Brain pericyte (primary cell): ENCODE measurements at places on chromosomes 5 and 9.
A peak's percentile ranks its signal among the peaks of the same experiment; 100 is the strongest.

DNA sequence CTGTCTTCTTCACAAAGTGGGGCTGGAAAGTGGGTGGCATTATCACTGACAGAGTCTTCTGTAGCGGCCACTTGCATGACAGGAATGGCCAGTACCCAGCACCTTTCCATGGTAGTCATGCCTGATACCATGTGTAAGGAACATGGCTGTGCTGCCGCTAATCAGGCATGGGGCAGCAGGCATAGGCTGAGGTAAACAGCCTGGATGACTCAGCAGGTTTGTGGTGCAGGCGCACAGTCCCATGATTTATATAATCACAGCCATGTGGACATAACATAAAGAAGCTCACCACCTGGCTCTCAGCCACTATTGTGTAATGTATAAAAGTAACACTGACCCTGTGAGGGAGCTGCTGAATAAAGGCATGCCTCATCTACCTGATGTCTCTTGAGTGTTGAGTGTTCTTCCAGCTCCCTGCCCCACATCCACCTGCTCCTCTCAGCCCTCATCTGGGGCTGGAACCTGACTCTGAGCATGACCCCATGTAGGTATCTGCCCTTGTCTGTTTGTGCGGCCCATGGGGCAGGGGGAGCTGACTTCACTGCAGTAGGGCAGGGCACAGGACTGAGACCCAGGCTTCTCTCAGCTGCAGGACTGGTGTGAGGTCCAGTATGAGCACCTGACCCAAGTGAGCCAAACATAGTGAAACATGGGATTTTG, 13.2 kb upstream of the ICE1 start:
- DNase-seq: no peak

GRCh38 chr9:126692041-126692758, 78.5 kb downstream of the LMX1B start:
- DNase-seq: no peak

GRCh38 chr5:130112246-130112645, 208.0 kb downstream of the CHSY3 start:
- no peak for DNase-seq

DNA sequence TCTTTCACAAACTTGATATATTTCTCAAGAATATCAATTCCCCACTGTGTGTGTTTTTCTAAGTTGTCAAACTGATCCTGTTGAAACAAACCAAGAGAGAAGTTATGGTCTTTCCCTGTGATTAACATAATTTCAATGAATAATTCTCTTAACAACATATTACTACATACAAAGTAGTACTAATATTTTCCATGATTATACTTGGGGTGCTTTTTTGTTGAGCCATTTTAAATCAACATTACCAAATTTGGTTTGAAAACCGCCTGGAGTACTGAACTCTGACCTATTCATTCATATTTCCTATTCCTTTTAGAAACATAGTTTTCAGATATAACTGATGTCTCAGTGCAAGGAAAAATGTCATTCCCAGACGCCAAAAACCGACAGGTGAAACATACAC, 48.1 kb downstream of the FNBP1 start:
- no peak for DNase-seq

GRCh38 chr9:36110434-36110833, 26.1 kb upstream of the GLIPR2 start:
- no peak for DNase-seq

- no peak for DNase-seq
Measured at GRCh38 chr5:145787996-145788395, 47.1 kb downstream of the PRELID2 start.

DNA sequence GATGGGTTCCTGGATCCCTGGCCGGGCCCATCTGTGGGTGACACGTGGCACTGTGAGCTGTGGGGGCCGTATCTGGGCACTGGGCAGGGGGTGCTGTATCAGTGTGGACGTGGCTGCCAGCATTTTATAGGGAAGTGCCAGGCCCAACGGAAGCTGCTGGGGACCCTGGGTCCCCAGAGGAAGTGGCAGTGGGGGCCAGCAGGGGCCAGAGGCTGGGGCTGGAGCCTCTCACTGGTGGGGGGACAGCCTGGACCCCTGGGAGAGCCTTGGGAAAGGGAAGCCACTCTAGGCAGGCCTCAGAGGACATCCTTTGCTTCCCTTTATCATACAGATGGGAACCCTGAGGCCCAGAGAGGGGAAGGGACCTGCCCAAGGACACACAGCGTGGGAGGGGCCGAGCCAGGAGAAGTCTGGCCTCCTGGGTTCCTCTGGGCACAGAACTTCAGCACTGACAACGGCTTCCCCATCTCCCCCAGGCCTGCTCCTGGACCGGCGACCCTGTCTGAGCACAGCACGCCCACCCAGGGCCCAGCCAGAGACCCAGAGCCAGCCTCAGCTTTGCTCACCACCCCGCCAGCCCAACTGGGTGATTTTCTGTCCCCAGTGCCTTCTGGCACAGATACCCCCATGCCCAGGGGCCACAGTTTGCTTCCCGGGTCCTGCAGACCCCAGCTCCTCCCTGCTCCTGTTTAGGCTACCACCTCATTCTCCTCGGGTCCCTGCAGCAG, 15.5 kb upstream of the LAMC3 start:
- DNase-seq: no peak

- DNase-seq: no peak
Measured at GRCh38 chr9:136975644-136976043, 1.7 kb upstream of the PTGDS start.

GRCh38 chr5:148368299-148368698, 15.5 kb upstream of the FBXO38 start:
- no peak for DNase-seq

GRCh38 chr5:103918668-103919367, 356.2 kb upstream of the NUDT12 start:
- DNase-seq: no peak

DNA sequence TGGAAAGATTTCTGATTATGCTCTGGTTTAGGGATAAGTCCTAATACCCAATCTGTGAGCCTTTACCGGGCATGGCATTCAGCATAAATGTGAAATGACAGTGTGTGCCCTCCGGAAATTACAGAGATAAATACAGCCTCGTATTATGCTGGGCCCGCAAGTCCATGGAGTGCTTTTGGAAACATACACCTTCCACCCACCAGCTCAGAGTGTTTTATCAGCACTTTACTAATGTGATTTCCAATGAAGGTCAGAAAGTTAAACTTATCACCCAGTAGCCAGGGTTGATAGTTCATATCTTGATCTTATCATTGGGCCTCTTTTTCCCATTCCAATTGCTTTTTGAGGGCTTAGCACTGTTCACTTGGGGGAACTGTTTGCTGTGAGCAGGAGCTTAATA, 94.8 kb downstream of the SGCD start:
- no peak for DNase-seq

DNA sequence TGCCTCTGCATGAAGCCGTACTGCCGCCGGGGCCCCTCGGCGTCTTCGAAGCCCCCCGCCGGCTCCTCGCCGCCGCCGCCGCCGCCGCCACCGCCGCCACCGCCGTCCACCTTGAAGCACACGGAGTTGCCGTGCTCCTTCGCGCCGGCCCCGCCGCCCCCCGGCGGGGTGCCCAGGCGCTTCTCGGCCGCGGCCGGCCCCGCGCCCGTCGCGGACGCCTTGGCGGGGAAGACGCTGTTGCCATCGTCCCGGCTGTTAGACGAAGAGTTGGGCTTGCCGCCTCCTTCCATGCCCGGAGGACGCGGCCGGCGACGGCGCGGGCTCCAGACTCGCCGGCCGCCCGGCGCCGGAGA, 400 bp downstream of the HCN1 start:
- no peak for DNase-seq

DNA sequence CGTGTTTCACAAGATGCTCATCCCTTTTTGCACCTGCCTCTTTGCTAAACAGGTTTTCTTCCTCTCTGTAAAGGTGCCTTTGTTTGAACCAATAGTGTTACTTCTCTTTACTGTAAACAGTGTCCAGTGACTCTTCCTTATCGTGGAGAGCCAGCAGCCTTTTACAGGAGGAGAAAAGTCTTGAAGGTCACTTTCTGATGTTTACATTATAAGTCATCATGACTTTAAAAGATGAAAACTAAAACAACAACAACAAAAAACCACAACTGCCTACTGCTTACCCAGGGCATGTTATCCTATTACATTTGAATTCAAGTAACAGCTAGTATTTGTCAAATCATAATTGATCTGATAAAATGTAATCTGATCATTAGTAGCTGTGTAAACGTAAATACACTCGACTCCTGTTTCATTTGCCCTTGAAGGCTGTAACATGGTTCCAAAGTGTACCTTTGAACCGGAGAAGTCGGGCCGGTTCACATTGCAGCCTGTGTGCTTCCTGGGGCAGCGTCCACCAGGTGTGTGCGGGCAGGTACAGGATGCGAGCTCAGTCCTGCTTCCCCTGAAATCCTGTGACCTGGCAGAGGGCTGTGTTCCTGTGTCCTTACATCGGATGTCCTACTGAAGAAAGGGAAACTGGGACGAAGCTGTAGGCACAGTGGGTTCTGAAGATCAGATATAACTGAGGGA, 118.1 kb downstream of the C9orf152 start:
- no peak for DNase-seq

DNA sequence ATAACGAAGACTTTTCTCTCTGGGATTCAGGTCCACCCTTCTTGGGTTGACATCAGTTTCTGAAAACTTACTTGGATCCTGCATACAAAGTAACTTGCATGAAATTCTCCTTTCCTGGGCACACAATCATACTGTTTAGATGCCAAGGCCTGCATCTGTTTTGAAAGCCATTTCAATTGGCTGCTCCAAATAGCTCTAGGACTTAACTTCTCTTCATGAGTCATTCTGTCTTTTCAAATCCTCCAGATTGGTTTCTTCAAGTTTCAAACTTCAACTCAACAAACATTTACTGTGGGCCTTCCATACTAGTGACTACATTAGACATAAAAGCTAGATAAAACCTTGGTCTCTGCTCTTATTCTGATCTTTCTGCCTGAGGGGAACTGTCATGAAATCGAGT, 54.8 kb upstream of the HMHB1 start:
- no peak for DNase-seq

DNA sequence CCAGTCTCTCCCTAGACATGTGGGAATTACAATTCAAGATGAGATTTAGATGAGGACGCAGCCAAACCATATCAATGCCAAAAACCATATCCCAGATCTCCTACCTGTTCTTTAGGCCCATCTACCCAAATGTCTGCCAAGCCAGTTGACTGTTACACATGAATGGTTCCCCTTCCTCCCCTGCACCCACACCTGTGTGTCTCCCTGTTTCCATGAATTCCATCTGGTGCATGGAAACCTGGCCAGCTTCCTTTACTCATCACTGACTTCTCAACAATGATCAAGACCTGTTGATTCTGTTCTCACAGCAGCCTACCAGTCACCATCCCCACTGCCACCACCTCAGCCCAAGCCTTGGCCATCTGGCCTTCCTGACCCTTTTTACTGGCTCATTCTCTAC, 222.7 kb downstream of the NR3C1 start:
- no peak for DNase-seq

DNA sequence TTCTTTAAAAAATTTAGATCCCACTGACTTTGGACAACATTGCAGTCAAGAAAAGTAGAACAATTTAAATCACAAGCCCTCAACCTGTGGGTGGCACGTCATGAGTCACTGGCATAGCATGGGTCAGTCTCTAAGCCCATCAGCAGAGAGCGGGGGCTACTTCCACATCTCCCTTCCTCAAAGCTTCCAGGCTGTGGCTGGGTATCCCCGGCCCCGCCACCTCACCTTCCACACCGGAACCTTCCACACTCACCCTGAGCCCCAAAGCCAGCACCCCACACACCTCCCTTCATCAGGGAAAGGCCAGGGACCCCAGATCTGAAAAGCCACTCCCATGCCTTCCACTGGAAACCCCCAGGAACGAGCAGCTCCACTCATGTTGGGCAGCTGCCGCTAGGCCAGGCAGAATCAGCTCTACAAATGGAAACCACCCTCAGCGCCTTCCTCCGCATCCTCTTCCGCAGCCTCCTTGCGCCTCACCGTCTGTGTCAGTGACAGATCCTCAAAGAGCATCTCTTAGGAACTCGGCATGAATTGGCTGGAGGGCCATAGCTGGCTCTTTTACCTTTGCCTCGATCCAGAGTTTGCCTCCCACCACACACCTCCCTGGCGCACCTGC, 156.5 kb downstream of the ERCC6L2 start:
- DNase-seq: no peak

DNA sequence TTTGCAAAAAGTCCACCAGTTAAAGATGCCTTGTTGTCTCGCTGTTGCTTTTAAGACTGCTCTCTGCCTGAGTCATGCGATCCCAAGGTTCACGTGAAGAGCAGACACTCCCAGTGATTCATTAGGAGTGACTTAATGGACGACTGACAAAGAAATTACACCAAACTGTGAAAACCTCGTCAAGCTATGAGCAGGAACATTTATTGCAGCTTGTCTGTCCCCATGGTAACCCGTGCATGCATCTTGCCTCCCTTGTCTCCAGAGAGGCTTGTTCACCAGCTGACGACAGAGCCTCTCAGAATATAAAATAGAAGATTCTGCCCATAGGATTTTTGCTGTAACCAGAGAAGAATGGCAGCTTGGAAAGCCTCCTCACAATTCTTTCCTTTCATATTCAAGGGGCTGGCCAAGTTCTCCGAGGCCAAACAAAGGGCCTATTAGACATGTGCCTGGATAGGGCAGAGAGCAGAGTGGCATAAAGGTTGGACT, 352.7 kb downstream of the SPOCK1 start:
- no peak for DNase-seq

DNA sequence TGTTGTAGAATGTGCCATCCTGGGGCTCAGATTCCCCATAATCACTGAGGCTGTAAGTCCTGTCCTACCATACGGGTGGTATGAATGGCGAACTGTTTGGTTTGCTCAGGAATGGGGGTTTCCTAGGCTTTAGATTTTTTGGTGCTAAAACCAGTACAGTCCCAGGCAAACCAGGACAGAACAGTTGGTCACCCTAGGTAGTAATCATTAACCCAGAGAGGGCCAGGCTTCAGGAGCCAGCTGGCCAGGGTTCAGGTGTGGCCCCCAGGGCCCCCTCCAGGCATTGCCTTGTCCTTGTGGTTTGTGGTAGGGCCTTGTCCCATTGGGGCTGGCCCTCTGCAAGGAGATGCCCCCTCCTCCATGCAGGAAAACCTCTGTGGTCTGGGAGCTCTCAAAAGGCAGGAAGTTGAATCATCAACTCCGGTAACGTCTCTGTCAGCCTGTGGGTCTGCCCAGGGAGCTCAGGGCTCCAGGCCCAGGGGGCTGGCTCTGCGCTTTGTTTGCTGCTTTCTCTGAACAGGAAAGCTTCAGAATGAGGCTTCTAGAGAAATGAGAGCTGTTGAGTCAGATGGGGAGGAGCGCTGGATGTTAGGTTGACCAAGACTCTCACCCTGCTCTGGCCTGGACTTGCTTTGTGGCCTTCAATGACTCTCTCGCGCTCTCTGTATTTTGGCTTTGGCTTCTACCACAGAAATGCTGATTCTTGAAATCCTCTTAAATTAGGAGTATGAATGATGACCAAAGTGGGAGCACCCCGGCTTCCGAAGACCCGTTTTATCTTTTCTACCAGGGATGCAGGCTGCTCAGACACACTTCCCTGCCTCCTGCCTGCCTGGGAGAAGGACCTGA, 22.2 kb upstream of the JADE2 start:
- DNase-seq: peak; percentile 71

DNA sequence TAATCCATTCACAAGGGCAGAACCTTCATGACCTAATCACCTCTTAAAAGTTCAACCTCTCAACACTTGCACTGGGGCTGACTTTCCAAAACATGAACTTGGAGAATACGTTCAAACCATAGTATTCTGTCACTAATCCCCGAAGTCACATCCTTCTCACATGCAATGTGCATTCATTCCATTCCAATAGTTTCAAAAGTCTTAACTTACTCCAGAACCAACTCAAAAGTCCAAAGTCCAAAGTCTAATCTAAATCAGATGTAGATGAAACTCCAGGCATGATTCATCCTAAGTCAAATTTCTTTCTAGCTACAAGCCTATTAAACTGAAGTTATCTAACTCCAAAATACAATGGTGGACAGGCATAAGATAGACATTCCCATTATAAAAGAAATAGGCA, 21.7 kb upstream of the ADAMTSL1 start:
- no peak for DNase-seq
